ENCODE measurements at places on chromosomes 7 and 10. TPM values are rescaled to one million over a fixed set of nuclear protein-coding genes. Genes with fewer than 3 reads are reported as not detected.
A peak's percentile ranks its signal among the peaks of the same experiment; 100 is the strongest.

The CHST15 gene
- not detected for total RNA-seq

The CYP26C1 gene
- total RNA-seq, result not detected

- peak; percentile 65 for DNase-seq
Observed at GRCh38 chr10:6114805-6115341, 26.0 kb downstream of the RBM17 start.

The ZNF239 gene
- total RNA-seq, result 1.8 TPM

DNA sequence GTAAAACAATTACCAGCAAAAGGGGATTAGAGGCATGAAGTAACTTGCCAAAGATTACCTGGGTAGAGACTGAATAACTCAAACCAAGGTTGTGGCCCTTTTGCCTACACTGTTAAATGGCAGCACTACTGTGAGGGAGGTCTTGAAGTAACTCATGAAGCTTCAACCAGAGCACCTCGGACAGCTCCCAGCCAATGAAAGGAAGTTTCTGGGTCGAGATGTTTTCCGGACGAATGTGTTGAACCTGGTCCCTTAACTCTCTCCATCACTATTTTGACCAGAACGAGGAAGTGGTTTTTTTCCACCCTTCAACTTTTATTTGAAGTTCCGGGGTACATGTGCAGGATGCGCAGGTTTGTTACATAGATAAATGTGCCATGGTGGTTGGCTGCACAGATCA, 133.6 kb upstream of the PRKCQ start:
- no peak for DNase-seq
